ENCODE measurements at places on chromosomes 7 and 10.

DNA sequence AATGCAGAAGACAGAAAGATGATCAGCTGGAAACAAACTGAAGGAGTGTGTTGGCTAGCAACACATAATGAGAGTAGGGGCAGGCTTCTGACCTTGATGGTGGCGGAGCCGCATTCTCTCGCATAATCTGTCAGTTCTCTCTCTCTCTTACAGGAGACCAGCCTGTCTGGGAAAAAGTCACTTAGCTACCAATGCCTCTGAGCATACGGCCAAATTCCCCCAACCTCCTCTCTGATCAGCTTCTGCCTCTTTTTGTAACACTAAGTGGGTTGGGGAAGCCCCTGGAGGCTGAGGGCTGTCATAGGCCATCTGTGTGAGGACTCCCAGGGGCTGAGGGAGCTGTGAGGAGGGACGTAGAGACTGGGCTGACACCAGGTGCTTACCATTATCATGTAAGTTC is 104.6 kb downstream of the HIPK2 start:
- DNase-seq: no peak

GRCh38 chr7:19284596-19285300 is 139.5 kb upstream of the FERD3L start:
- DNase-seq: no peak

DNA sequence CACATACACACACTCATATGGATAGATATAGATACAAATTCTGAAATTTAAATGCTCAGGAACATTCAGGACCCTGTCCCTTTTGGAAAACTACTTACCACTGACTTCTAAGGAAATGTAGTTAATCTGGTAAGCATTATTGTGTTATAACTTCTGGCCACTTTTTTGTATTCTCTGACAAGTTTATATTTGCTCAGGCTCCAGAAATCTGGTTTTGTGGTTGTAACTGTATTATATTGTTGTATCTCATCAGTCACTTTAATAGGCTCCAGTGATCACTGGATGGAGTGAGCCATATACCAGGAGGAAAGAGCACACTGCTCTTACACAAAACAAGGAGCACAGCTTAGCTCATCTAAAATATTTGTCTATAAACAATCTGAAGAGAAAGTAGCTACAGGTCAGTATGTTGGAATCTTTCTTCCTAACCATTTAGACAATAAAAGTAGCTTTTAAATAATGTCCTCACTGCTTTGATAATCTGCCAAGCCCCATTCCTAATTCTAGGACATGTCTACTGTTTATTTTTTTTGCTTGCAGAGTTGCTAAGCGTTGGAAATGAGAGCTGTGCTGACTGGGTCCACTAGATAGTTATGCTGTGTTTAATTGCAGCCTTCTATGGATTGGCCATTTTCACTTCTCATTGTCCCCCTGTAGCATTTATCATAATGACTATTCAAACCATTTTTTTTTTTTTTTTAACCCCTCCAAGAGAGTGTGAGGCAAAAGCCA is 43.8 kb downstream of the SMNDC1 start:
- DNase-seq: no peak

- no peak for DNase-seq
These were observed 280.0 kb downstream of the ELFN1 start for GRCh38 chr7:1950066-1950451.

- no peak for DNase-seq
These were observed 51.4 kb downstream of the CELF2 start for GRCh38 chr10:11068861-11069633.

GRCh38 chr10:122392835-122393234 is 18.3 kb downstream of the PLEKHA1 start:
- DNase-seq: no peak

DNA sequence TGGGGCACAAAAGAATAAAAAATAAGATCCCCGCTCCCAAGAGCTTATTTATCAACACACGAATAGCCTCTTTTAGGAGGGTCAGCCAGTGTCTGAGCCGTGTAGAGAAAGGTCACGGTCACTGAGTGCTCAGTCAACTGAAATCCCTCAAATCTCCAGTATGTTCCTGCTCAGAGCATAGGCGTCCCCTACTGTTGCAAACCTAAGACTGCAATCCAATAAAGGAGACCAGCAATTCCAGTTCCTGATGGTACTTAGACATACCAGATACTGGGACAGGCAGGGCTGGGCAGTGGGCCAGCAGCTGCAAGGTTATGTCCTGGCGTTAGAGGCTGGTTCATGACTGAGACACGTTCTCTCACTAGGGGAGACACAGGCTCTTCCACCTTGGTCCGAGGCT is 93.6 kb downstream of the CACNB2 start:
- no peak for DNase-seq

GRCh38 chr7:42493436-42494198 is 256.6 kb upstream of the GLI3 start:
- no peak for DNase-seq

DNA sequence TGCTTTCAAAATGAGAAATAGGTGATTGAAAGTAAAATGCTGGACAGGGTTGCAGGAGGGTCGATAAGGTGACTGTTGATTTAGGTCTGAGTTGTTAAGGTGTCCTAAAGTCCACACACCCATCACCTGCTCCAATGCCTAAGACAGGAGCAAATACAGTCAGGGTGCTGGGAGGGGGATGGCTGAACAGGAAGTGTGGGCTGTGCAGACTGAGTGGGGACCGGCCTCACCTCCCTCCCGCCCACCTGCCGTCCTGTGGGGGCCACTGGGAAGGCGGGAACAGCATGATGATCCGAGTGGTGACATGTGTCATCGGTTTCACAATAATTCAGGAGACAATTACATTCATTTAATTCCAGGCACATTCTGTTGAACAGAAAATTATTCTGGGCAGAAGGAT is 260.8 kb downstream of the DNAJB6 start:
- DNase-seq: no peak

GRCh38 chr7:7521259-7521658 is 14.4 kb downstream of the COL28A1 start:
- no peak for DNase-seq

GRCh38 chr10:93591065-93591808 is 9.8 kb downstream of the RBP4 start:
- DNase-seq: no peak

DNA sequence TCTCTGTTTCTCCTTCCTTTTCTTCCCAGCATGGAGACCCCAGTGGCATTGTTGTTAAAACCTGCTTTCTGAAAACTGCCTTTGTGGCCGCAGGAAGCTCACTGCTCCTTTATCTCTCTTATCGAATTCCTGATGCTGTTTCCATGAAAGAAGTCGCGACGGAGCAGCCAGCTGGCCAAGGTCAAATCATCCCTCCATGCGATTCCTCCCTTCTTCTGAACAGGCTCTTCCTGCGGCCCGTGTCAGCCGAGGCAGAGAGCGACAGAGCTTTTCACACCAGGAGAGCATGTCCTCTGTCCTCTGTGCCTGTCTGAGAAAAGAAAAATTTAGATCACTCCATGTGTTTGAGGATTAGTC is 242.1 kb upstream of the PITRM1 start:
- no peak for DNase-seq

DNA sequence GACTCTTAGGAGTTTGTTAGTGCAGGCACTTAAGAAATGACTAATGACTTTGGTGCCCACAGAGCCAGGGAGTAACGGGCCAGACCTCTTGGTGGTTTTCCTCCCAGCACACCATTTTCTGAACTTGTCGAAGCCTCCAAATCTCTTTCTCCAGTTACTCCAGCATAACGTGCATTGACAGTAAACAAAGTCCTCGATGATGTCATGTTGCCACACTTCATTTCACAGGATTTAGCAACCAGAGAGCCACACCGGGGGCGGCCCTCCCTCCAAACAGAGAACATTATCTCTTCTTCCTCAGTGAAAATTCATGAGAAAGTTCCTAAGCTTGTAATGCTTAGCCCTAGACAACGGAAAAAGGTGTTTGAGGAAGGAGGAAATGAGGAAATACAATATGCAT is 4.0 kb upstream of the SVOPL start:
- DNase-seq: no peak
